GM18507 (cell line): ENCODE measurements at places on chromosomes 4 and X.
A peak's percentile ranks its signal among the peaks of the same experiment; 100 is the strongest.

DNA sequence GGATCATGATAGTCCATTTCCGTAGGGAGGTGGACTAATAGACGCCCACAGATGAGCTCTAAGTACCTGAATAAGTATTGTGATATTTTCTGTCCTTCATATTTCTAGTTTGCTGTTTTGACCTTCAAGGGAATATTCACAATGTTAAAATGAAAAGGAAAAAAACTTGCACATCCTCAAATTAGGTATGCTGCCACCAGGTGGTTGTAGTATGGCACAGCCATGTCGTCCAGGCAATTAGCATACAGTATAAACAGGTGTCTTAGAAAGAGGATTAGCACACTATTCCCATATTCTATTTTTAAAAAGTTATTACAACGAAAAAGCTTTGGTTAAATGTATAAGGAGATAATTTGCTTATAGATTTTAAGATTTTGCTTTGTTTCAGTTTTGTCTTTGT is 802.0 kb downstream of the RPA4 start:
- peak; percentile 0 for DNase-seq

DNA sequence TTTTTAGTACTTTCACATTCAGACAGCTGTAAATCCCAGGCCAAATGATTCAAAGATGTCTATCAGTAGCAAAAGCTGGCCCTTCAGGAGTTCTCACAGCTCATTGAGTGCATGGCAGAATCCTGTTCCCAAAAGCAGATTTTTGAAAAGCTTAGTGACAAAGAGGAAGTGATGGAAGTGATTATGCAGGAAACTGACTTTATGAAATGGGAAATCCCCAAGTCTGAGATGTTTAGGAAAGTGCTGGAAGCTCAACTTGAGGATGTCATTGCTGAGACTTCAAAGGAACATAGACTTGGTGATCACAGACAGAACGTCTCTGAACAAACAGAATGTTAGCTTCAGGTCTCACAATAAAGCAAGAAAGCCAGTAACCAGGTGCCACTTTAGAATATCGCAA is 51.0 kb upstream of the CFAP47 start:
- no peak for DNase-seq

GRCh38 chr4:101528526-101528925 is 181.2 kb upstream of the PPP3CA start:
- no peak for DNase-seq

DNA sequence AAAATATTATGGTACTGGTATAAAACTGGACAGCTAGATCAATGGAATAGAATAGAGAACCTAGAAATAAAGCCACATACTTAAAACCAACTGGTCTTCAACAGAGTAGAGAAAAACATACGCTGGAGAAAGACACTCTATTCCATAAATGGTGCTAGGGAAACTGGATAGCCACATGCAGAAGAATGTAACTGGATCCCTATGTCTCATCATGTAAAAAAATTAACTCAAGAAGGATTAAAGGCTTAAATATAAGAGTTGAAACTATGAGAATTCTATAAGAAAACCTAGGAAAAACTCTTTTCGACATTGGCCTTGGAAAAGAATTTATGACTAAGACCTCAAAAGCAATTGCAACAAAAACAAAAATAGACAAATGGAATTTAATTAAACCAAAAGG is 114.6 kb downstream of the PCDH18 start:
- no peak for DNase-seq

- no peak for DNase-seq
Observed at GRCh38 chr4:127469959-127470809, 162.6 kb upstream of the INTU start.
